AG04449 (cell line): ENCODE measurements at places on chromosomes 16 and 17.

GRCh38 chr16:11550791-11551498 is 35.8 kb downstream of the LITAF start:
- DNase-seq: no peak

DNA sequence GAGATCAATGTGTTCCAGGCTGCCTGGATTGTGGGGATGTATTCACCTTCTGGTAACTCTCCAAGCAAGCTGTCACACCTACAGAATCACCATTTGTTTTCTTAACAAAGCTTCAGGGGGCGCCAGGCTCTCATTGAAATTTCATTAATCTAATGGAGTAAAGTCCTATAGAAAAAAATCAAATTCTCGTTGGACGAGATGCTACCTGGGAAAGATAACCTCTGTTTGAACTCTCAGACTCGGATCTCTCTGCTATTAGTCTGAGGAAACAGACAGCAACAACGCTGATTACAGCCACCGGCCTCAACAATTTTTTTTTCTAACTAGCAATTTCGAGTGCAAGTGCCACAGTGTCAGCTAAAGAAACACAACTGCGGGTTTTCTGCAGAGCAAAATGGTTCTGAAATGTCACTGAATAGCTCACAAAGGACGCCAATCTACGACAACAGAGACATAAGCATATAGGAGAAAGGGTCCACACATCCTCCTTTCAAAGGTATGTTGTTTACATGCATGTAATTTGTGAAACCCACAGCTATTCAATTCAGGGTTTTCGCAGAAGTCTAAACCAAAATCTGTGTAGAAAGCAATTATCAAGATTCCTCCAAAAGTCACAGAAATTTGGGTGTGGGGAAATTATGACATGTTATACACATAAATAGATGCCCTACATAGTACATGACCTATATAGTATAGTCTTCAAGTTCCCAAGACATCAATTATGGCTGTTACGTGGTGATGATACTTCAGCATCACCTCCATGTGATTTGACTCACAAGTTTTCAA is 135.8 kb downstream of the SKAP1 start:
- no peak for DNase-seq

DNA sequence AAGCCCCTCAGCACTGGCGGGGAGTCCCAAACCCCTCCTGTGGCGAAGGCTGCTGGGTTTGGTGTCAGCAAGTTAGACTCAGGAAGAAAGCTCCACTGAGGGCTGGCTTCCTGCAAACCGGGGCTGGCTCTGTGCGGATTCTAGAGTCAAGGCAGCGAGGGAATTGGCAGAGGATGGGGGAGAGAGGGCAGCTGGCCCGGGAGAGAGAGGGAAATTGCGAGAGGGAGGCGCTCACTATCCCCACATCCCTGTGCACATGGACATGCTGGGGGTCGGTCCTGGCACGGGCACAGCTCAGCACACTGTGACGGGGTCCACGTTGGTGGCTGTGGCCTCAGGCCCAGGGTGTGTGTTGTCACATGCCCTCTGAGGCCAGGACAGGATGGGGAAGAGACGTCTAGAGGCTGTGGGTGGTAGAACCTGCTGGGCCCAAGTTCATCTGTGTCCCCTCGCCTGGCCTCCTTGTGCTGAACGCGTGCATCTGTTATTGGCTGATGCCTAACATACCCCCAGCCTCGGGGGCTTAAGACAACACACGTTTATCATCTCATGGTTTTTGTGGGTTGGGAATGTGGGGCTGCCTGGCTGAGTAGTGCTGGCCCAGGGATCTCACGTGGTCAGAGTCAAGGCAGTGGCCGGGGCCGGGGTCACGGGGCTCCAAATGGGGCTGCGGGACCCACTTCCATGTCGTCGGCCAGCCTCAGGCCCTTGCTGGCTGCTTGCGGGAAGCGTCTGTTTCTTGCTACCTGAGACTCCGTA is 16.7 kb upstream of the JPH3 start:
- no peak for DNase-seq

GRCh38 chr16:22278441-22279230 is 18.6 kb upstream of the POLR3E start:
- no peak for DNase-seq

DNA sequence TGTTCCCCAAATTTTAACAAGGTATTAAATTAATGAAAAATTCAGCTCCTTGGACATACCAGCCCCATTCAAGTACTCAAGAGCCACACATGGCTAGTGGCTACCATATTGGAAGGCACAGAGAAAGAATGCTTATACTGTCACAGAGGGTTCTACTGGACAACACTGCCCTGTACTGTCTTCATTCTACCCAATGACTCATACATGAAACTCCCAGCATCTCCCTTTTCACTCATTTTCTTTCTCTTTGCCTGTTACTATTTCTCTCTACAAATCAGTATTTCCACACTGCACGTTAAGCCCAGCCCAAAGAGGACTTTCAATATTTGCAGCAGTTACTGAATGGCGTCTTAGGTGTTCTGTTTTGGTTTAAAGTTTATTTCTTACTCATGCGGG is 72.1 kb upstream of the RCVRN start:
- DNase-seq: no peak

DNA sequence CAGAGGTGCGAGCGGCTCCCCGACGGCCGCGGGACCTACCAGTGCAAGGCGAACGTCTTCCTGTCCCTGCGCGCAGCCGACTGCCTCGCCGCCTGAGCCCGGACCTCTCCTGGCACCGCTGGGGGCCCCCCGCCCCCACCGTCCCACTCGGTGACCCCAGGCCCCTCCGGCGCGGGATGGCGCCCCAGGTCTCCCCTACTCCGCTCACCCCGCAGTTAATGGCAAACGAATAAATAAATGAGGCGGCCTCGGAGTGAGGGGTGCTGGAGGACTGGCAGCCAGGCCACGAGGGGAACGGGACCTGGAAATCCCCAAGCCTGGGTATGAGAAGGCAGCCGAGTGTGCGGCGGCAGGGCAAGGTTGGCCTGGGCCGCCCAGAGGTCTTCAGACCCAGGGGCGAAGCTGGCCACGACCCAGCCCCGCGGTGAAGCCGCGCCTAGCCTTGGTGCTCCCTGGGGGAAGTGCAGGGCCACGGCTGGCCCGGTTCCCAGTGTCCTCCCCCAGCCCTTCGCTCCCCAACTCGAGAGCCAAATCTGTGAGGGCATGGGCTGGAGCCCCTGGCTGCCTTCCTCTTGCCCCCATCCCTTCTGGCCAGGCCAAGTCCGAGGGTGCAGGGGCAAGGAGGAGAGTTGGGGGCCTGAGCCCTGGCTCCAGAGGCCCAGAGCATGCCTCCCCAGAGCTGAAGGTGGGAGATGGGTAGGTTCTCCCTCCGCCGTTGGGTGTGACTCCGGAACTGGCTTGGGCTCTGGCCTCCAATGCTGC is 796 bp downstream of the NPB start:
- no peak for DNase-seq

GRCh38 chr16:56608876-56609462 is 585 bp downstream of the MT2A start:
- no peak for DNase-seq

- no peak for DNase-seq
These were observed 6.9 kb downstream of the RDM1 start for GRCh38 chr17:35923609-35924114.

DNA sequence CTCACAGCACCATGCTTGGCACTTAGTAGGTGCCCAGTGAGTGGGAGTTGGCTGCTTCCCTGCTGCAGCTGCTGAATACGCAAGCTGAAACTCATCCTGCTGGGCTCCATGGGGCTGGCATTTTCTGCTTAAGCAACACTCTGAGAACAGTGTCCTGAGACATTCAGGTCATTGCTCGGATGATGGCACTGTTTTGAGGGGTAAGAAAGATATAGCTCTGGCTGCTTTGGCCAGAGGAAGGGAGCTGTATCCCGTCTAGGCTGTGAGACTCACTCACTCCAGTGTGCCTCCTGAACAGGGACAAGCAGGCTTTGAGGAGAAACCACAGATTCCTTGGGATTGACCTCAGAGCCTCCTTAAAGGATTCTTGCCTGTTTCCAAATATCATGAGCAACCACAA is 120.5 kb downstream of the CLEC16A start:
- DNase-seq: no peak

- no peak for DNase-seq
These were observed 71.9 kb downstream of the N4BP1 start for GRCh38 chr16:48537909-48538745.

DNA sequence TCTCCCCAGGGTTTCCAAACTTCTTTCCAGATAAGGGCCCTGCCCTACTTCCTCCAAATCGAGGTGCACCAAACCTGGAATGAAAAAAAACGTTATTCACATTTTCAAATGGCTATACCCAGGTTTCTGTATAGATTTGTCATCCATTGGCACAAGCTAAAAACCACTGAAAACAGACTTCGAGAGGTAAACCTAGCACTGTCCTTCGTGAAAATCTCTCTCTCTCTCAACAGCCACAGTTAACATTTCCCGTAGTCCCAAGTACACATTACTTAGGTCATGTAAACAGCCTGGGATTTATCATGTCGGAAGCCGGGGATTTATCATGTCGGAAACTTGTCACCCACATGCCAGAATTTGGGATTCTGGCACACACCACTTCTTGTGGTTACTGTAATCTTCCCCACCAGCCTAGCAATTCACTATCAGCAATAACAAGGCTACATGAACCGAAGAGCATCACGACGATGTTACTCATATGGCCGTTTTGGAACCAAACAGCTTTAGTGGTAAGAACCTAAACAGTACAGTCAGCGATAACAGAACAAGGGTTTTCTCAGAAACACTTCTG is 1.2 kb downstream of the DDX5 start:
- no peak for DNase-seq

- DNase-seq: no peak
These were observed 11.7 kb downstream of the ZG16B start for GRCh38 chr16:2841606-2842339.

- DNase-seq: no peak
These were observed 54.0 kb downstream of the ERN1 start for GRCh38 chr17:64075913-64076312.

DNA sequence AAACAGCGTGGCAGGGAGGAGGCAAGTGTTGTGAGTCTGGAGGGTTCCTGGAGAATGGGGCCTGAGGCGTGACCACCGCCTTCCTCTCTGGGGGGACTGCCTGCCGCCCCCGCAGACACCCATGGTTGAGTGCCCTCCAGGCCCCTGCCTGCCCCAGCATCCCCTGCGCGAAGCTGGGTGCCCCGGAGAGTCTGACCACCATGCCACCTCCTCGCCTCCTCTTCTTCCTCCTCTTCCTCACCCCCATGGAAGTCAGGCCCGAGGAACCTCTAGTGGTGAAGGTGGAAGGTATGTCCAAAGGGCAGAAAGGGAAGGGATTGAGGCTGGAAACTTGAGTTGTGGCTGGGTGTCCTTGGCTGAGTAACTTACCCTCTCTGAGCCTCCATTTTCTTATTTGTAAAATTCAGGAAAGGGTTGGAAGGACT is at the start of gene CD19:
TSS of gene CD19 (plus strand) at position 171 of the 425 bp plus-strand sequence. CDS start at position 201, 30 bp downstream.
- no peak for DNase-seq

GRCh38 chr17:3892095-3892998 is 506 bp downstream of the CAMKK1 start:
- DNase-seq: no peak
